Cerebellar nuclear complex (tissue), 1 donor: ENCODE measurements at places on chromosomes 11 and 22.
A peak's percentile ranks its signal among the peaks of the same experiment; 100 is the strongest.

DNA sequence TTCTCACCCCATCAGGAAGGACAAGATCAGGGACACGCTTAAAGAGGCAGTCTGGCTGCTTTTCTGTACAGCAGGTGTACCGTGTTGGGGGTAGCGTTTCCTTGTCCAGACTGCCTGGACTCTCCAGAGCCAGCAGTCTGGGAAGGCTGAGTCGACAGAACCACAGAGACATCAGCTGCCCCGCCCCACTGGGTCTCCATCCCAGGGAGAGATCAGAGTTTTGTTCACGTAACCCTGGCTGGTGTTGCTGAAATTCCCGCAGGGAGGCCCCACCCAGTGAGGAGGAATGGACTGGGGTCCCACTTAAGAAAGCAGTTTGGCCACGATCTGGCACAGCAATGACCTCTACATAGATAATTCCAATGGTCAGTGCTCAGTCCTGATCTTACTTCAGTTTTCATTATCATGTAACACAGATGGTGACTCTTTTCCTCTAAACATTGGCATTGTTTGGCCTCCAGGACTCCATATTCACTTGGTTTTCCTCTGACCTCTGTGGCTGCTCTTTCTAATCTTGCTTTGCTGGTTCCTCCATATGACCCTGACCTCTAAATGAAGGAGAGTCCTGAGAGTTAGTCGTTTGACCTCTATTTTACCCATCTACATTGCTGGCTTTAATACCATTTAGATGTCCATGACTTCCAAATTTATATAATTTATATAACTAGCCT is 89.6 kb upstream of the LRRC55 start:
- DNase-seq: no peak

GRCh38 chr11:132770829-132771530 is 761.3 kb downstream of the OPCML start:
- peak; percentile 96 for DNase-seq

DNA sequence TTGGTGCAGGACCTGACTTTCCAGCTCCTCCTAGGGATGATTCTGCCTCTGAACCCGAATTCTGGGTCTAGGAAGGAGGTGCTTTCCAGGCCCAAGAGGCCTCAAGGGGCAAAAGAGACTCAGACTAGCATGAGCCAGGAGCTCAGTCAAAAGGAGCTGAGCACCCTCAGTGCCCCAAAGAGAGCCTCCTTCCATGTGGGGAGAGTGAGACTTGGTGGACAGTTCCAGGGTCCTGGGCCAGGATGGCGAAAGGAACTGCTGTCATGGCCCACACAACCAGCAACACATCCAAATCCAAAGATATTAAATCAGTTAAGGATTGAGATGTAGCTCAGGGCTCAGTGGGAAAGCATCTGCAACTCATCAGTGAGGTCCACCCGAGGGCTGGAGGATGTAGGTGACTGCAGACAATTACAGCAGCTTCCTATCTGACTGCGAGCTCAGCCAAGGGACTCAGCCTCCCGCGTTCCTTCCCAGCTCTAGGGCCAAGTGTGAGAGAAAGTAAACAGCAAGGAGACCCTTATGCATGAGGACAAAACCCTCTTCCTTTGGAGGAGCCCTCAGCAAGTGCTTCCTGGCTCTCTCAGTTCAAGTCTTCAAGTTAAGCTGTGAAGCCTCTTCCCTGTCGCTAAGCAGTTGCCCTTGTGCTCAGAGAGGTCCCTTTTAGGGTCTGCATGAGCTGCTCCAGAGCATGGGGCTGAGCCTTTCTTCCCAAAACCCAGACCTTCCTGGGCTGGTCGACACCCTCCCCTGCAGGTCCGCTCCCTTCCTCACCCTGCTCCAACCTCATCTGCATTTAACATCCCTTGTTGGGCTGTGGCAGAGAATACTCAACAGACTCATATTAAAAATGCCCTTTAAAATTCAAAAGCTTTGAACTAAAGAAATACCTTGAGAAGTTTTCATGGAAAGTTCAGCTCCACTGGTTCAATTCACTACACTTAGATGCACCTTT is 35.8 kb downstream of the C11orf58 start:
- no peak for DNase-seq

- no peak for DNase-seq
Observed at GRCh38 chr11:87444993-87445392, 407.3 kb downstream of the TMEM135 start.

GRCh38 chr11:11476971-11477645 is 124.1 kb upstream of the CSNK2A3 start:
- DNase-seq: peak; percentile 18

GRCh38 chr11:7534042-7534378 is 20.2 kb downstream of the PPFIBP2 start:
- DNase-seq: no peak

- DNase-seq: no peak
Observed at GRCh38 chr22:23485490-23485889, 94.6 kb downstream of the IGLL1 start.

GRCh38 chr11:107752508-107752907 is 40.7 kb upstream of the SLN start:
- DNase-seq: no peak
